Subcutaneous preadipocyte (primary cell): ENCODE measurements at places on chromosomes 11 and 22. TPM values are rescaled to one million over a fixed set of nuclear protein-coding genes. Genes with fewer than 3 reads are reported as not detected.

Gene DLG2
- 0.98 and 1.5 TPM in 2 replicates for total RNA-seq

Gene MS4A4E
- total RNA-seq, result not detected in 2 replicates

Gene PLAAT3
- 14.9 and 16.2 TPM in 2 replicates for total RNA-seq

Gene TMEM121B
- total RNA-seq, result under 0.01 and 0.20 TPM in 2 replicates

Gene TRIM34
- 4.7 and 5.9 TPM in 2 replicates for total RNA-seq
